Islet precursor cell (in vitro differentiated cells): ENCODE measurements at places on chromosomes 4 and X.

DNA sequence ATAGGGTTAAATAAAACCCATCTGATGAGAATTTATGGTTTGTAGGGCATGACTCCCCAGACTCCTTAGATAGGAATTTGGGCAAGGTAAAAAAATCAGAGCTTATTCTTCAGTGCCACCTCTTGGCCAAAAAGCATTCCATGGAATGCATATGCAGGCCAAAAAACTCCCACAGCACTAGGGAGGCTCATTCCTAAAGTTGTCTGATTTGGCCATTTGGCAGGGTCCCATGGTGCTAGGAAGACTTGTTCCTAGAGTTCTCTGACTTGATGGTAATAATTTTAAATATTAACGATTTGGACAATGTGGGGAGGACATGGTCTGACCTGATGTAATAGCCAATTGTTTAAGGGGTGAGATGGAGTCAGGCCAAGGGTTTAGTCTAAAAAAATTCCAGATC lies 93.0 kb downstream of the SPIN4 start:
- no peak for DNase-seq

DNA sequence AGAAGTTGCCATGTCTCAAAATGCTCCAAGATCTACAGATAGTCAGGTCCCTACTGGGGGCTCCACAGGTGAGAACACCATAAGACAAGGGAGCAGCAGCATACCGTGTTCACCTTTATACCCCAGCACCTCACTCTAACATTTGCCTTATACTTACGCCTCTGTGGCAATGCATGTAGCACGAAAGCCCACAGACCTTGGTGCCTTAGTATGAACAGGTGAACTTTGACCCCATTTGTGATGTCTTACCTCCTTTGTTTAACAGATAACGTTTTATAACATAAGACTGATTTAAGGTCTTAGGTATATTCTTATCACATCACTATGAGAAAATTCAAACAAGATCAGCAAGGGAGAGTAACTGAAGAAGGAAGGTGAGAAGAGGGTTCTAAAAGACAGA lies 128.8 kb downstream of the ARX start:
- DNase-seq, result no peak

GRCh38 chrX:103248553-103248952 lies 6.4 kb downstream of the TCEAL8 start:
- DNase-seq, result no peak

DNA sequence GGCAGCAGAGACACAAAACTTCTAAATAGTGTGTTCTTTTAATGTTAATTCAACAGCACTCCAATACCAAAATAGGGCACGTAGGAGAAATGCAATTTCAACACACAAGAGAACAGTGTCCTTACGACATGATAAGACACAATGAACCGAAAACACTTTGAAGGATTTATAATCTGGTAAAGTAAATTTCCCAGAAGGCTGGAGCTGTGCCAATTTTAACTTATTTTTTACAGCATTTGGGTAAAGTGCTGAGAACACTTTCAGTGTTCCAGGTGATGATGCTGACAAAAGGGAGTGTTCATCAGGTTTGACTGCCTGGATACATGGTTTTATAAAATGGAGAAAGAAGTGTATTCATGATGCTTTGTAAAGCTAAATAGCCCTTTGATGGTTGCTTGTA lies 76.5 kb downstream of the MAPK10 start:
- no peak for DNase-seq

DNA sequence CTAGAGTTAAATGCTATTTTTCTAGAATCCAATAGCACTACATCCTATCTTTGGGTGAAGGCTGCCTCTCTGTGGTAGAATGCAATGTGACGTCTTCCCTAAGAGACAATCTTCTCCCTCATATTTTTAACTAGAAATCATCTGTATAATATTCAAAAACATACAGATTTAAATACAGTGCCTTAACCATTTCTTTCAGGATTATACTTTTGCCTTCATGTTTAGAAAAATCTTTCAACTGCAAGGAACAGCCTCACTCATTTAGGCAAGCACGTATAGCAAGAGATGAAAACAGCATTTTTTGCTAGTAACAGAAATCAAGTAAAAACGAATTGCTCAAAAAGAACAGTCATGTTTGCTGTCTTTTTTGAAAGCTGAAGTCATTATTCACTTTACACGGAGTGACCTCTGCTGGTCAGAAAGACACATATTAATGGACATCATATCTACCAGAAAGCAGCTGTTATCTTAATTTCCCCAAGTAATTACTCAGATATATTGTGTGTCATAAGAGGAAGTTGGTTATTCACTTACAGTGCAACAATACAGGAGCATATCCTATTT lies 422.3 kb downstream of the STPG2 start:
- no peak for DNase-seq

DNA sequence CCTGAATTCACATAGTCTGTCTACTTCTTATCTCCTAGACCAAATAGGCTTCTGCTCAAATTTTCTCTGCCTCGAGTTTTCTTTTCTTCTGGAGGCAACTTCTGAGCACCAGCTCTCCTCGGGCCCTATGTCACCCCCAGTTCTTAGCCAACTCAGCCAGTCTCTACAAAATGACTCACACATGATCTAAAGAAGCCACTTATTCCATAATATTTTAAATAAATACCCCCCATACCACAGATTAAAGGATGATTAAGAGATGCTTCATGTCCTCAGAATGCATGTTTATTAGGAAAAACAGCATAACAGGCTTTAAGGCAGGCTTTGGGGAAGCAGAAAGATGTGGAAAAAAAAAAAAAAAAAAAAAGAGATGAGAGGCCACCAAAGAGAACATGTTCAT lies 36.6 kb upstream of the DDX53 start:
- no peak for DNase-seq
